ENCODE measurements at places on chromosomes 5 and 9. TPM values are rescaled to one million over a fixed set of nuclear protein-coding genes. Genes with fewer than 3 reads are reported as not detected.

DNA sequence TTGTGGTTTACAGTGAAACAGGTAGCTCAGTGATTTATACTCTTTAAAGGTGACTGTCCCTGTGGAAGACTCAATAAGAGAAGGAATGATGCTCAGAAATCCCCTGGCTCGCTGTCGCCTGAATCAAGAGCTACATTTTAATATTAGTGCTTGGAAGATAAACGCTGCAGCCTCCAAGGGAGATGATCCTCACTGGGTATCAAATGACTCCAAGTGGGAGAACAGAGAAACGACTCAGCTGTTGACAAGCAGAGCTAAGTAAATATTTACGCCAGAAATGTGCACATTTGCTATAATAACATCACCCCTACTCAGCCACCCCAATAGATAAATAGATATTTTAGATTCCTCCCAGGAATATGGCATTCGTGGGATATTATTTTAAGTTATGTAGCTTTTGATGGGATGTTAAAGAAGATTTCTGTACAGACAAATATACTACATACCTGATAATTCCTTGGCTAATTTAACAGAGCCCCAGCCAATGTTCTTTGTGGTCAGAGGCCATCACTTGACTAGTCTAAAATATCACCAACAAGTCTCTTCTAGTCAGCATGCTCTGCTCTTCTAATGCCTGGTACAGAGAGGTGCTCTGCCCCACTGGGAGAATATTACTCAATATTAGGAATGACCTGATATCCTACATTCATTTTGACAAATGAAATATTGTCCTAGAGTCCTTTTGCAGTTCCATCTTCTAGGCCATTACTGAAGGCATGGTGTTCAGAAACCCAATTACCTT, 18.3 kb upstream of the CCDC192 start:
- no peaks in the 10 kb centered on the region for H3K27me3 ChIP-seq
- H3K4me3 ChIP-seq = no peak overlapping the region
- H3K27ac ChIP-seq = no peak overlapping the region
- DNase-seq = no peak
- no peaks in the 10 kb centered on the region for H3K36me3 ChIP-seq

DNA sequence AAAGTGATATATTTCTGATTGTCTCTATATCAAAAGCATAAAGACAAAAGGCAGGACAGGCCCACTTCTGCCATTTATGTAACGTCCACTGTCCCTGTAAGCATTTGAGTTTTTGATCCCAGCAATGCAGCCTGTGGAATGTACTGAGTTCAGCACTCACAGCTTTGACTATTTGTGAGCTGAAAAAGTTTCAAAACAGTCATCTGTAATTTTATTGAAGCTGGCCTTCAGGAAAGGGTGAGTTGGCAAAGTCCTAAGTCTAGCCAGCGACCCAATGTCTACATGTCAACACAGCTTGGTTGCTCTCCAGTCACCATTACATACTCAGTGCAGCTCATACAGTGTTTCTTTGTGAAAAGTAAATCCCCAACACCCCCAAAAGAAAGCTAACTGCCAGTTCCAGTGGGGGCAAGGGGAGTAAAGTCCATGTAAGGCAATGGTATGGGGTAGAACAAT, 9.7 kb downstream of the LIFR start:
- no peaks in the 10 kb centered on the region for H3K36me3 ChIP-seq
- H3K4me3 ChIP-seq = no peak overlapping the region
- DNase-seq = no peak

- no peaks in the 10 kb centered on the region for H3K27me3 ChIP-seq
- no peak overlapping the region for H3K27ac ChIP-seq
- peaks cover 4% of the 10 kb centered on the region for H3K4me1 ChIP-seq
These were observed 228.2 kb downstream of the TLE1 start for GRCh38 chr9:81461196-81461595.

DNA sequence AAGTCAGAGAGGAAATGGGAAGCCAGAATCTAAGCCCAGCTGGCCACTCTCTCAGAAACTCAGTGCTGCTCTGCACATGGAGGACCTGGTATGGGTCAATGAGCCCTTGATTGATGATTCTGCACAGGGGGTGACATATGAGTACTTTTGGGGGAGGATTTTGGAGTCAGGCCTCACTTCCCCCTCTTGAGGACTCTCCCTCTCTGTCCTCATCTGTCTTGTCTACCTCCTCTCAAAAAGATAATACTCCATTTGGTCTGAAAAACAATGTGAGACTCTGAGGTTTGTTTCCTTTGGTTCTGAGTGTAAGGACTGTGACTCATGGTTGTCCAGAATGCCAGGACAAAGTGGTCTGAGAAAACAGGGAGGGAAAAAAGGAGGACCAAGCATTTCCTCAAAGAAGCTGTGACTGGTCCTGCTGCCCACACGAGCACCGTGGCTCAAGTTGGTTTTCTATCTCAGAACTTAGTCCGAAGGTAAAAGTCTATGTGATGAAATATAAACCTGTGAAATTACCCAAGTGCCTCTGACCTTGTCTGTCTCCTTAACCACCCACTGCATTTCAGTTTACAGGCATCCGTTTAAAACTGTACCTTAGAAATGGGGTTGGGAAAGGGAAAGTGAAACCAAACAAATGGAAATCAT, 11.1 kb downstream of the TTC39B start:
- H3K4me1 ChIP-seq = peaks cover 18% of the 10 kb centered on the region
- H3K4me3 ChIP-seq = peak overlapping the region; percentile 36
- H3K36me3 ChIP-seq = no peaks in the 10 kb centered on the region
- DNase-seq = no peak
- H3K27me3 ChIP-seq = no peaks in the 10 kb centered on the region
- H3K27ac ChIP-seq = peak overlapping the region; percentile 86

FSTL4 gene
- 0.33 TPM for total RNA-seq

- no peak overlapping the region for H3K4me3 ChIP-seq
- no peaks in the 10 kb centered on the region for H3K36me3 ChIP-seq
- no peak for DNase-seq
These were observed 73.5 kb downstream of the BOD1 start for GRCh38 chr5:173542964-173543363.

MEIKIN gene
- total RNA-seq = not detected

GRCh38 chr5:171323806-171324632, 15.0 kb downstream of the TLX3 start:
- peaks cover 99% of the 10 kb centered on the region for H3K27me3 ChIP-seq
- no peaks in the 10 kb centered on the region for H3K4me1 ChIP-seq
- no peak overlapping the region for H3K4me3 ChIP-seq
- no peaks in the 10 kb centered on the region for H3K36me3 ChIP-seq

CTSL gene
- total RNA-seq = 71.4 TPM

PPP2R2B gene
- 1.9 TPM for total RNA-seq

DNA sequence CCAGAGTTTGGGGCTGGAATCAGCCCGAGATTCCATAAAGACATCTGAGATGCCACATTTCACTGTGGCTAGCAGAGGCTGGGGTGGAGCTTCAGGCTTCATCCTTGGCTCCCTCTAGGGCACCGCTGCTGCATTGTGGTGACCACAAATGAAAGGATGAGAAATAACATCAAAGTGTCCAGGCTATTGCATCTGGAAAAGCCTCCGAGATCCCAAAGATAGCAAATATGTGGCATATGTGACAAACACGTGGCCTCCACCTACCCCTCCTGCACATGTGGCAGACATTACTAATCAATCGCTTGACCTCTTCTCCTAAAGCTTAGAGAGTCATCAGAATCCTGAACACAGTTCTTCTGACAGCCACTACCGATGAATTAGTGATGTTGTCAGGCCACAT, 4.5 kb downstream of the SPARC start:
- H3K4me3 ChIP-seq = peak overlapping the region; percentile 13
- peak overlapping the region; percentile 89 for H3K27ac ChIP-seq
- peaks cover 99% of the 10 kb centered on the region for H3K4me1 ChIP-seq
- no peaks in the 10 kb centered on the region for H3K36me3 ChIP-seq

GRCh38 chr5:44257653-44258365, 131.4 kb downstream of the FGF10 start:
- no peaks in the 10 kb centered on the region for H3K4me1 ChIP-seq
- H3K27me3 ChIP-seq = no peaks in the 10 kb centered on the region
- no peak for DNase-seq
- no peak overlapping the region for H3K4me3 ChIP-seq
- H3K36me3 ChIP-seq = no peaks in the 10 kb centered on the region

RORB gene
- total RNA-seq = 0.46 TPM

GRCh38 chr9:77926371-77926878, 105.2 kb downstream of the GNAQ start:
- no peaks in the 10 kb centered on the region for H3K27me3 ChIP-seq
- H3K4me1 ChIP-seq = peaks cover 12% of the 10 kb centered on the region
- no peak overlapping the region for H3K27ac ChIP-seq
- peaks cover under 1% of the 10 kb centered on the region for H3K36me3 ChIP-seq
- no peak overlapping the region for H3K4me3 ChIP-seq
- no peak for DNase-seq

DNA sequence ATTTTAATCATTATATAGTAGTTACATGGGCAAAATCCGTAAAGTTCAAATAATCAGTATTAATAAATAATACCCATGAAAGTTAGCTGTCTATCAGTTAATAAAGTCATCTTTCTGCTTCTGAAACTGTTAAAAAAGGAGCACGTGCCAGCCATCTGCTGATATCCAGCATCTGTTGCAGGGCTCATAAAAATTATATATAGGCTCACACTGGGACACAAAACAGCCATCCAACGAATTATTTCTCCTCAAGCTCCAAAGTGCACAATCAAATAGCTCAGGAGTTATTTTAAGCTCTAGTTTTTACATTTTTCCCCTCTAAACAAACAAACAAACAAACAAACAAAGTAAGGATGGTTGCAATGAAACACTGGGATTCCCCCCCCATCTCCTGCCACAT, 48.3 kb downstream of the MRPS27 start:
- DNase-seq = no peak
- H3K27me3 ChIP-seq = no peaks in the 10 kb centered on the region
- no peaks in the 10 kb centered on the region for H3K36me3 ChIP-seq
- no peak overlapping the region for H3K4me3 ChIP-seq

HSPB3 gene
- total RNA-seq = 115 TPM

DNA sequence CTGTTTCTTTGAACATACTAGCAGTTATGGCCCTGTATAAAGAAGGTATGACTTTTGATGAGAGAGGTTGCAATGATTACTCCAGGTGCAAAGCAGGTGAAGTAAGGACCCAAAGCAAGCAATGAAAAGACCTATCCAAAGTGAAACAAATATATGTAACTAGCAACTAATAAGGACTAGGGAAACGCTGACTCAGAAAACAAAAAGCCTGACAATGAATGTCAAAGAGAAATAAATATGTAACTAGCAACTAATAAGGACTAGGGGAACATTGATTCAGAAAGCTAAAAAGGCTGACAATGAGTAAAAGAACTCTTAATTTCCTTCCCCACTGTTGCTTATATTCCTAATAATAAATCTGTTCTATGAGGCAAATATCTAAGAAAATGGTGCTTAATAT, 43.1 kb downstream of the HMGCR start:
- no peaks in the 10 kb centered on the region for H3K27me3 ChIP-seq
- H3K4me3 ChIP-seq = no peak overlapping the region
- no peak overlapping the region for H3K27ac ChIP-seq
- no peaks in the 10 kb centered on the region for H3K4me1 ChIP-seq
- DNase-seq = no peak

ENTPD2 gene
- 1.0 TPM for total RNA-seq

TOR4A gene
- total RNA-seq = 9.2 TPM

CDKN2B gene
- 12.9 TPM for total RNA-seq

BTNL8 gene
- total RNA-seq = 0.17 TPM

DNA sequence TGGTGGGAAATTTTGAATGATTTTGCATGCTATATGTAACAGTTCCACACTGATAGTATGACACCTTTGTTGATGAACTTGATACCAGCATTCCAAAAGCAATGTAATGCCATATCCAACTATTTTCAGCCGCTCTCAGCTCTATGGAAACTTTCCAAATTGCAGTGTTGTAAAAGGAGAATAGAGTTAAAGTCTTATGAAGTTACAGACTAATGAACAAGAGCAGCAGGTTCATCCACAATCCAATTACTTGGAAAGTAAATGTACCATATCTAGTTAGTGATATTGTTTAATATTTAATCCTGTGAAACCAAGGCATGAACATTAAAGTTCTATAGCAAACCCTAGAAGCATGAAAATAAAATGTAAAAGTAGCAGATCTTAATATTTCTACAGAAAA, 418.2 kb downstream of the TUSC1 start:
- H3K4me1 ChIP-seq = no peaks in the 10 kb centered on the region
- H3K27me3 ChIP-seq = no peaks in the 10 kb centered on the region
- H3K36me3 ChIP-seq = no peaks in the 10 kb centered on the region
- H3K4me3 ChIP-seq = no peak overlapping the region
- H3K27ac ChIP-seq = no peak overlapping the region
- no peak for DNase-seq

DNA sequence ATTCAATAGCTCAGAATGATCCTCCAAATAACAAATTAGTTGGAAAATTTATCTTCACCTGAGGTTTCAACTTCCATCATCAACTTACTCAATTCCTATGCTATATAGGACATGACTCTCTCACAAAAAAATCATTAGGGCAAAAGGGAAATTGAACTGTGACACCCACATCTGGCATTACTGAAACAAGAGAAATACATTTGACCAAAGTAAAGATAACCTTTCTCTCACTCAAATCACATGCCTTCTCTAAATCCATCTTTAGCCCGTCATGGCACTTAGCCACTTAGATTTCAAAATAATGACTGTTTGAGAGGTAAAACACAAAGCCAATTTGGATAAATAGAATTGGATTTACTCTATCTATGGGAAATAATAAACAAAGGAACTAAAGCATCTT, 126.4 kb downstream of the ADAMTS6 start:
- no peaks in the 10 kb centered on the region for H3K36me3 ChIP-seq
- no peak for DNase-seq
- H3K4me1 ChIP-seq = no peaks in the 10 kb centered on the region
- no peak overlapping the region for H3K27ac ChIP-seq

ADCY2 gene
- total RNA-seq = 5.1 TPM

GRCh38 chr9:120030847-120031246, 549.1 kb downstream of the CDK5RAP2 start:
- H3K4me3 ChIP-seq = no peak overlapping the region
- H3K4me1 ChIP-seq = no peaks in the 10 kb centered on the region

- DNase-seq = no peak
- H3K4me3 ChIP-seq = no peak overlapping the region
- no peaks in the 10 kb centered on the region for H3K36me3 ChIP-seq
- no peak overlapping the region for H3K27ac ChIP-seq
These were observed 184.9 kb downstream of the SMC2 start for GRCh38 chr9:104278929-104279496.

IFNB1 gene
- total RNA-seq = not detected

GRCh38 chr9:76690246-76690972, 73.8 kb upstream of the PCA3 start:
- DNase-seq = no peak
- no peak overlapping the region for H3K4me3 ChIP-seq
- no peaks in the 10 kb centered on the region for H3K27me3 ChIP-seq
- no peaks in the 10 kb centered on the region for H3K36me3 ChIP-seq
- peaks cover 12% of the 10 kb centered on the region for H3K4me1 ChIP-seq
- no peak overlapping the region for H3K27ac ChIP-seq
